T-helper 22 cell (primary cell): ENCODE measurements at places on chromosomes 11 and 22.

DNA sequence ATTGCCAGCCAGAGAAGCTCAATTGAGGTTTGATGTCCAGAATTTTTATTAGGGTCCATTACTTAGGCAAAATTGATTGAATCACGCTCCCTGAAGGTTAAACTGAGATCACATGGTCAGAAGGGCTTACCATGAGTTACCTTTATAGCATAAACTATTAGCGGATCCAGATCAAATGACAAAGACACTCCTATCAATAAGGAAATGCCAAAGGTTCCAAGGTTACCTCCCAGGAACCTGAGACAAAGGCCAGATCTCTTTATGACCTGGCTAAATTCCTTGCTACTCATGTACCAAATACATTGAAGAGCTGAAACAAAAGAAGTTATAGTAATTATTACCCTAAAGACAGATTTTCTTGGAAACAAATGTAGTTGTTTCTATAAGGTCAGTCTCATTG lies 27.8 kb upstream of the ANO5 start:
- no peak for DNase-seq

- DNase-seq: no peak
These were observed 37.6 kb downstream of the RAB30 start for GRCh38 chr11:83033972-83034672.

- DNase-seq: no peak
These were observed 64.2 kb downstream of the MICAL2 start for GRCh38 chr11:12174477-12175143.

DNA sequence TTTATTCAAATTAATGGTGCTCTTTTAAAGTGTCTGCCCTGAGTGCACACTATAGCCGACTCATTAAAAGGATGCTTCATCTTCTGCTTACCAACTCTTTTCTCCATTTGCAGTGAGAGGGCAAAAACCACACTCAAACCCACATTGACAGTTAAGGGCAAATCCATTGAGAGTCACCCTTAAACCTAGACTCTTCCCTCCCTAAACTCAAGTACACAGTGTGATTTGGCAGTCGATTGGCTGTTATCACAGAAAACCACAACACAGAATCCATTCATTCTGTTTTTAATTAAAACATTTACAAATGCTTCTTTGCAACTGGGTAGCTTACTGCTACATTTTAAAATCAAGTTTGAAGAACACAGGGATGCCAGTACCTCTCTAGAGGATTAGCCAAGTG lies 120.0 kb downstream of the CADM1 start:
- no peak for DNase-seq

DNA sequence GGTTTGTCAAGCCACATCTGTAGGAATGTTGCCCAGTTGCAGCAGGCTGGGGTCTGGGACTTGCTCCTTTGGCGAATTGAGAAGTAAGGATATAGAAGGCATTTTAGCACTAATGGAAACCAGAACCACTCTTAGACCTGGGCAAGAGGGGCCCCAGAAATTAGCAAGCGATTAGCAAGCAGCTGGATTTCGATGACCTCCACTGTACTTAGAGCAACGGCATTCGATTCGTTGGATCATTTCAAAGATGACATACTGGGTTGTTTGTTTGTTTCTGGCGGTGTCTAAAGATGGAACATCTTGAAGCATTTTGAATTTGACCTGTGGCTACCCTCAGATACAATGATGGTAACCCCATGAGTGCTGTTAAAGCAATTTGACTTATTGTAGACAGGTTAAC lies 1.2 kb upstream of the CDPF1 start:
- DNase-seq: no peak
